ENCODE measurements at places on chromosomes 16 and 17.

GRCh38 chr16:35255186-35255803 lies 1795.9 kb downstream of the TP53TG3F start:
- DNase-seq: no peak

DNA sequence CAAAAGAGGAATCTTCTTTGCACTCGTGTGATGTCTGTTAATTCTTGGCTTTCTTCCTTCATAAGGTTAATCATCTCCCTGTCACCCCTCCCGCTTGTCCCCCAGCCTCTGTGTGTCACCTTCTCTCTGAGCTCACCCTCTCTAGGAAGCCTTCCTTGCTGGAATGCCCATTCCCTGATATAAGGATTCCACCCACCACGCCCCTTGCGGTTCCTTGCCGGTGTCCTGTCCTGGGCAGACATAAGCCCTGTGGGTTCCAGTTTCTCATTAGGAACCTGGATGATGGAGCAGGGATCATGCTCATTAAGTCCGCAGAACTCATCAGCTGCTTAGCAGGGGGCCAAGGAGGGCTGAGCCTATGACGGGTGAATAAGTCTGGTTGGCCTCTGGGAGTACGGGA lies 559.3 kb downstream of the MAF start:
- no peak for DNase-seq

GRCh38 chr17:45787044-45787443 lies 2.9 kb downstream of the CRHR1 start:
- no peak for DNase-seq

- no peak for DNase-seq
Measured at GRCh38 chr17:40534371-40535189, 30.7 kb downstream of the CCR7 start.

DNA sequence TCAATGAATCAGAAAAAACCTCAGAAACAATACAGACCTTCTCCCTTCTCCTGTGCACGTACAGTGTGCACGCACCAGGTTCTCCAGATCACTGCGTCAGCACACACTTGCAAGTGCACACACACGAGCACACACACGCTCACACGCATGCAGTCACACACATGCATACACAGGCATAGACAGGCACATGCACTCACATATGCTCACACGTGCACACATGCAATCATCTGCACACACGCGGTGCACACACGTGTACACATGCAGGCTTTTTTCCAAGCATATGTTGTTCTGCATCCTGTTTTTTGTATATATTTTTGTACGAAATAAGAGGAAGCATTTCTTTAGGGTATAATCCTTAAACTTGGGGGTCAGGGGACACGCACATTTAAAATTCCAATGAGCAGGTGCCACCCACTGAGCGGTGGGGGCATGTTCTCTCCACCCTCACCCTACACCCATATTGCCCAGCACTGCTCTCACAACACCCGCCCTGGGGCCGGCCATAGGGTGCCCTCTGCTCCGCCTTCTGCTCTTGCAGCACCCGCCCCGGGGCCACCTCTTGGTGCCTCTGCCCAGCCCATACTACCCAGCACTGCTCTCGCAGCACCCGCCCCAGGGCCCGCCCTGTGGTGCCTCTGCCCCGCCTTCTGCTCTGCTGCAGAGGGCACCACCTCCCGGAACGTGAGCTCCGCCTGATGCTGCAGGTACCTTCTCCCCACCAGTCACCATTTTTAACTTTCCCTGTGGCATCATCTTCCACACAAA lies 20.9 kb downstream of the KLHDC4 start:
- DNase-seq: no peak

DNA sequence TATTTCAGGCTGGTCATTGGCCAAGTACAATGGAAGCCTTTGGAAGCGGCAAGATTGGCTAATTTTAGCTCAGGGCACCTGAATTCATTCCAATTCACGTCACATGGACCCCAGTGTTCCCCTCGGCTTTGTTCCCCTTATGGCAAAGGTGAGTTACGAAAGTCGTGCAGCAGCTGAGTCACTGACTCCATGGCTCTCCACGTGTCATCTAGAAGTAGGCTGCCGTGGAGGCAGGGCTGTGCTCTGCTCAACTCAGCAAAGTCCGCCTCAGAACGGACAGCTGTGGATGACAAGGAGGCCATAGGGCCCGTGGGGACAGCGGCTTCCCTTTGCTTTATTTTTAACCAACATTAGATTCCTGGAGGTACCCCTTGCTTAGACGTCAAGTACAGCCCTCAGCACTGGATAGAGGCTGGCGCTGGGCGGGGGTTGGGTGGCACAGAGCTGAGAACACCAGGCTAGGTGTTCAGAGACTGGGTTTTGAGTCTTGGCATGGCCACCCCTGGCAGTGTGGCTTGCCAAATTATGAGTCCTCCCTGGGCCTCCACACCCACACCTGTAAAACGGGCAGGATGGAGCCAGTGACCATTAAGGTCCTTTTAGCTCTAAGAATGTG lies 23.6 kb downstream of the ADAD2 start:
- DNase-seq: no peak

DNA sequence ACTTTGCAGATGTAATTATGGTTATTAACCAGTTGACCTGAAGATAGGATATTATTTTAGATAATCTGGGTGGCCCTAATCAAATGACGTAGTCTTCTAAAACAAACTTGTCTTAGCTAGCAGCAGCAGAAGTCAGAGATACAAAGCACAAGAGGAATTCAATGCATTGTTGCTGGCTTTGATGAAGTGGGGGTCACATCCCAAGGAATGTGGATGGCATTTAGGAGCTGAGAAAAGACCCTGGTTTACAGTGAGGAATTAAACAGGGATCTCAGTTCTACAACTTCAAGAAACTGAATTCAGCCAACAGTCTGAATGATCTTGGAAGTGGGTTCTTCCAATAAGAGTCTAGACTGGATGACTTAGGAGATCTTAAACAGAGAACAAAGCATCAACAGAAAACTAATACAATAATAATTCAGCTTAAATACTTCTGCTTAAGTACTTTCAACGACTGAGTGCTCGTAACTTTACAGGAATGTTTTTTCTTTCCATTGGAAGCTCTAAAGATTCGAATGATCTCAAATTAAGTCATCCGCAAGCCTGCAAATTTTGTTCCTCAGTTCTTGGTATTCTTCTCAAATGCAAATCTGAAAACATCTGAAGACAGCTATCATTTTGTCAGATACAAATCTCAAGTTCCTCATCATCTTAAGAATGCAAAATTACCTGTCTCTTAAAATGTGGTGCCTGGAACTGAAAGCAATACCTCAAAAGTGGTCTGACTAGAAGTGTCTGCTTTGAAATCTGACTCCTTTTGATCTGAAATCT lies 3.3 kb downstream of the C16orf46 start:
- no peak for DNase-seq

DNA sequence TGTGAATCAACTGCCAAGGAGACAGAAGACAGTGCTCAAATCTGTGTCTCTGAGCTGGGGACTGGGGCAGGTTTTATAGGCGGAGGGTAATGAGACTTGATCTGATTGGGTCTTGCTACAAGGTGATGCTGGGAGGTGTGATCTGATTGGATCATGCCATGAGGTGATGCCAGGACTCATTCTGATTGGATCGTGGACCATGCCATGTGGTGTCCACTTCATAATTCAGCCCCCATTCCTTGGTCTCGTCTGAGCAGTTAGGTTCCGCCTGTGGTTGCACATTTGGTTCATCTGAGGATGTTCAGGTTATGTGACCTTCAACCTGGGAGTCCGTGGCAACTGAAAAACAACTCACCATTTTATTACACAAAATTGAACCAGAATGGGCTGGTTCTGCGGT lies 41.0 kb downstream of the OTOA start:
- no peak for DNase-seq

GRCh38 chr16:2520784-2521531 lies 787 bp downstream of the AMDHD2 start:
- DNase-seq: peak; percentile 78

- DNase-seq: no peak
Measured at GRCh38 chr16:53056392-53056881, 1.6 kb downstream of the CHD9 start.

- DNase-seq: peak; percentile 86
Measured at GRCh38 chr17:57463103-57463885, 207.0 kb downstream of the MSI2 start.

GRCh38 chr16:85461814-85462713 lies 151.1 kb upstream of the GSE1 start:
- DNase-seq: no peak
